ENCODE measurements at places on chromosomes 6 and 20. TPM values are rescaled to one million over a fixed set of nuclear protein-coding genes. Genes with fewer than 3 reads are reported as not detected.

Gene LKAAEAR1
- not detected for total RNA-seq

Gene FRMD1
- total RNA-seq: 0.19 TPM

Gene SOBP
- 18.6 TPM for total RNA-seq

Gene APMAP
- 54.1 TPM for total RNA-seq

Gene TFEB
- total RNA-seq: 22.2 TPM

DNA sequence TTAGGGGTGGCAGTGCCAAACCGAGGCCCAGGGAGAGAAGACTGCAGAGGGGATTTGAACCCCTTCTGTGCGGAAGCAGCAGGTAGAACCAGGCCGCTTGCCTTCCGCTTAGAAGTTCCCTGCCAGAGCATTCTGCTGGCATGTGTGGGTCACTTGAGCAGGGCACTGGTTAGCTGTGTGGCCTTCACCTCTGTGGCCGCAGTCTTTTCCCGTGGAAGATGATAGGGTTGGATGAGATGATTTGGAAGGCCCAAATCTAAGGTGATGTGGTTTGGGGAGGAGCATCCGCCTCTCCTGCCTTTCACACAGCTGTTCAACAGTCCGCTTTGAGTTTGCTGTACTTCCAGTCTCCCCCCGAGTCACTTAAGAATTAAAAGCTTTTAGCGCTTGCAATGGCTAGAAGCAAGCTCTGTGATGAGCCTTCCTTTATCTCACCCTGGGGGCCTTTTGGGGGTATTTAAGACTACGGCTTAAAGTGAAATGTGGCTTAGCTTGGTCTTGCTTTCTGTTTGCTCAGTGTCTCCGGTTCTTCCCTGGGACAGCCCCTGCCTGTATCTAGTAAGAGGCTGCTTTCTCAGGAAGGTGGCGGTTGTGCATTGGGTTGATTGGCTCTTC, 743 bp downstream of the CMTR1 start:
- no peak for DNase-seq

GRCh38 chr6:38307740-38308139, 332.0 kb downstream of the BTBD9 start:
- no peak for DNase-seq

DNA sequence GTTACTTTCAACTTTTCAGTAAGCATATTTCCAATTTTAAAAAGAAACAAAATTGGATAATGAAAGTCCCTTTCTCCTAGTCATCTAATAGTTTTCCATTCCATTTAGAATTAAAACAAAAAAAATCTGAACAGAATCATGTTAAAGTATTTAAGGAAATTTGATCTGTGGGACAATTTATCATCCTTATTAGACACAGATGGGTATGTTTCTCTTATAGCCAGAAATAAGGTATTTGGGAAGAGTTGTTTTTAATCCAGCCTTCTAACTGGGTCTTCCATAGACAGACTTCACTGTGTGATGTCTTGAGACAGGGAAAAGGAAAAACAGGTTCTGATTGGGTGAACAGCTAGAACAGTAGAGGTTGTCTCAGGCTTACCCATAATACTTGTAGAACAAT, 39.5 kb upstream of the STXBP5 start:
- DNase-seq: no peak

DNA sequence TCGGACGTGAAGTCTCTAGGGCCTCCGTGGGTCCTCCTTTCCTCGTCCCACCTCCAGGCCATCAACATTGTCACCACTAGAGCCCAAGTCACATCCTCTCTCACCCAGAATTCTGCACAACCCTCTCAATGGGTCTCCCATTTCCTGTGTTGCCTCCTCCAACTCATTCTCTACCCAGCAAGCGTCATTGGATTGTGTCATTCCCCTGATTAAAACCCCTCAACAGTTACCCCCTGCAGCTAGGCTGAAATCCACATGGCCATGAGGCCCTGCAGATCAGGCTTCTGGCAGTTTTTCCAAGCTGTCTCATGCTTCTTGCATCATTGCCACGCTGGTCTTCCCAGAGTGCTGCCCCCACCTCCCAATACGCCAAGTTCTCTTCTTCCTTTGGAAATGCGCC, 12.9 kb upstream of the FAM210B start:
- DNase-seq: no peak

DNA sequence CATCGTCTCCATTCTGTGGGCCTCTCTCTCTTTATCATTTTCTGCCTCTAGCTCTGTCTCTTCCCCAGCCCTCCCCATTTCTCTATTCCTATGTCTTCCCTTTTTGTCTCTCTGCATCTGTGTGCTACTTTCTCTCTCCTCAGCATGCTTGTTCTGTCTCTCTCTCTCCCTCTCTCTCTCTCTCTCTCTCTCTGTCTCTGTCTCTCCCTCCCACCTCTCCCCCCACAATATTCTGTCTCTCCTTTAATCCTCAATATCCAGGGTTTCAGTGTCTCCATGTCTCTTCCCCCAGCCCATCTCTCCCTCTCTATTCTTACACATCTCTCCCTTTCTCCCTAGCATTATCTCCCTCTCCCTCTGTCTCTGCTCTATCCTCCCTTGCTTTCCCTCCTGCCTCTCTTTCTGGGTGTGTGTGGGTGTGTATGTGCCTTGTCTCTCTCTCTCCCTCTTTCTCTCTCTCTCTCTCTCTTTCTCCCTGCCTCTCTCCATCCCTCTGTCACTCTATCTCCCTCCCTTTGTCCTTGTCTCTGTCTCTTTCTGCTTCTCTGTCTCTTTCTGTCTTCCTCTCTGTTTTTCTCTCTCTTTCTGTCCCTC, 76.9 kb upstream of the SIRPA start:
- no peak for DNase-seq

- DNase-seq: no peak
These were observed 209.1 kb upstream of the JARID2 start for GRCh38 chr6:15036690-15037245.

DNA sequence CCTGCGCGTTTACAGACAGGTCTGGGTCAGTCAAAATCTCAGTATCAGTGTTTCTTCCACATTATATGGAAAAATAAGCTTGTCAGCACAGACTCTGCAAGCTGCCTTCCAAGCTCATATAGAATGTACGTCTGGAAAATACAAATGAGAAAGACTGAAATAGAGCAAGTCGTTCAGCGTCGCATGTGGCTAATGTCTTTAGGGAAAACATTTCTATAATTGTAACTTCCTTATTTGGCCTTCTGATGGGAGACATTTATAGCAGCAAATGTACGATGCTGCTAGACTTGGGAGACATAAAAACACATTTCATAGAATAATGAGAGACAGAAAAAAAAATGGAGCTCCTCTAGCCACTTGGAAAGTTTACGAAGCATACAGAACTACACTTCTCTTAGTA, 122.2 kb downstream of the KIF16B start:
- no peak for DNase-seq

- no peak for DNase-seq
These were observed 455.5 kb upstream of the FLRT3 start for GRCh38 chr20:14792915-14793314.

DNA sequence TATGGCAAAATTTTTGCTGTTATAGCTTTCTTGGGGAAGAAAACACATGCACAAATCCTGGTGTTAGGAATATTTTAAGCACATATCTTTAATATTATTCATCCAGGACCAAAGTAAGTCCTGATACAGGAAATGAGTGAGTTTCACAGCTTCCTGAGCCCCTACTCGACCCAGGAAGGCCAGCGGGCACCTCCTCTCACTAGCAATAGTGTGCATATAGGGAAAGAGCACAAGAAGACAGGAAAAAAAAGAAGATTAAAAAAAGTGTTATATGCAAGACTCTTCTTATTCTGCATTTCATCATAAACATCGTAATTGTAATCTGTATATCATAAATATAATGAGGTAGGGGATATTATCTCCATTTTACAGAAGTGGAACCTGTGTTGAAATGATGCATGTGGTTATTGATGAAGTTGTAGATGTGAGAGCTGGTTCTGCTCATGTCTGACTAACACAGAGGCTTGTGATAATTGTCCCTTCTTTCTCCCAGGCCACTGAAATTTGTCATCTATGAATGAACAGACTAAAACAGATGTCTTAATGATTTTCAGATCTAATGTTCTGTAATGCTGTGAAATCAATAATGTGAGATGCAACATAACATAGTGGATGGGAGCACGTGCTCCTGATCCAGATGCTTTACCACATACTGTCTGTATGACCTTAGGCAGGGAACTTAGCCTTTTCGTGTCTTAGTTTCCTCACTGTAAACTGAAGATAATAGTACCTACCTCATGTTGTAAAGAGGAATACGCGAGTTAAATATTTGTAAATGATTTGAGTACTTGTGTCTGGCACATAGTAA, 101.2 kb downstream of the MYO6 start:
- no peak for DNase-seq

DNA sequence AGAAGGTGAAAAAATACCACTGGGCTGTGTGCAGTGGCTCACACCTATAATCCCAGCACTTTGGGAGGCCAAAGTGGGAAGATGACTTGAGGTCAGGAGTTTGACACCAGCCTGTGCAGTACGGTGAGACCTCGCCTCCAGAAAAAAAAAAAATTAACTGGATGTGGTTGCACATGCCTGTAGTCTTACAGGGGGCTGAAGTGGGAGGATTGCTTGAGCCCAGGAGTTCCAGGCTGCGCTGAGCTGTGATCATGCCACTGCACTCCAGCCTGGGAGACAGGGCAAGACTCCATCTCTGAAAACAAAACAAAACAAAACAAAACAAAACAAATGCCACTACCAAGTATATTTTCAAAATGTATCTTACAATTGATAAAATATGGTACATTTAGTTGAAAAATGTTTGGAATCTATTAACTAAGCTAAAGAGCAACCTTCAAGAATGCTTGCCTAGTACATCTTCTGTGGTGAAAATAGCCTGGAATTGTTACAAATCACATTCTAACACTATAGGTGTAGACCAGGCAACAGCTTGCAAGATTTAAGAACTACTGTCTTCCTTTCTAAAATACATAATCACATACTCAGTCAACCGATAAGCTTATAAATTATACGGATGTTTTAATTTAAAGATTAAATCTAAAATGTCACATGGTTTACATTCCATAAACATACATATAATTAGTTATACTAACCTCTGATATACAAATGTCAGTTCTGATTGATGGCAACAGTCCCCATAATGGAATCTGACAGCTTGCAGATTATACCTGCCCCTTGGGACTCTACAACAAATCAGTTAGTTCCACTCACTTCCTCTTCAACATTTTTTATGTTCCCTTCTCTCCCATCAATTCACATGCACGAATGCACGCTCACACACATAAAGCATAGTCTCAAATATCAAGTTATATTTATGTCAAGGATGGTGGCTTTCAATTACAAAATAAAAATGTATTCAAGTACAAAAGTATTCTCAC, 150.8 kb downstream of the ASCC3 start:
- no peak for DNase-seq

DNA sequence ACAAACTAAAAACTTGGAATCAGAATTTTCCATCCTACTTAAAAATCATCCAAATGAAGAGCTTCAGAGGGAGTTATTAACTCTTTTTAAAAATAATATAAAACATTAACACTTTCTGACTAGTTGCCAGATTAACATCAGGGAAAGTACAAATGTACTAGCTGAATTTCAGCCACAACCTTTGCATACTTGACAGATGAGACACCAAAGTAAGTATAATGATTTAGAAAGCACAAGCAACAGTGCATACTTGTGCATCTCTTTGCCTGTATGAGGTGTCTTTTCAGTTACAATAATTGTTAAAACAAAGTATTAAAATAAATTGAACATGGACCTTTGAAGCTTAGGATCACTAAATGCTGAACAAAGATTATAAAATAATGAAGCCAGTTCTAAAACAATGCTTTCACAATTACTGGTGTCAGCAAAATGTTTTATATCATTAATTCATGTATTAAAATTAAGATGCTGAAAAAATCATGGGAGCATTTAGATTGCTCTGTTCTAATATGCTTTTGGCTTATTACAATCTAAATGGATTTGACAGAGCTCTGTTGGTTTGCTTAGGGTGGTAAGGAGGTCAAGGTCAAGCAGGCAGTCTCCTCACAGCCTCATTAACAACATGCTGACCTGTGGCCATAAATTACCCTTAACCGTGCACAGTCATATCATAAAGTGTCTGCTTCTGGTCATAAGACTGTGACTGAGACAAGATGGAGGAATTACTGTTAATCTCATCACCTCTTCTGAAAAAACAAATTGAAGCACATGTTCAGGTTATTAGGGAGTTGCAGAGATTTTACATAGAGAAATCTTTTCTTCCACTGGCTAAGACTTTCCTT, 15.1 kb downstream of the RNF217 start:
- no peak for DNase-seq

Data from aorta (tissue), 5 donors.